ENCODE measurements at places on chromosomes 11 and 22. TPM values are rescaled to one million over a fixed set of nuclear protein-coding genes. Genes with fewer than 3 reads are reported as not detected.

ENTHD1 gene
- not detected for total RNA-seq

GRCh38 chr11:10857709-10858438 lies at the start of gene ZBED5:
ZBED5 (minus strand) TSS chr11:10858053; CDS start chr11:10854945, 3,108 bp downstream.
- peak; percentile 99 for DNase-seq

CDC42BPG gene
- 0.86 TPM for total RNA-seq

DNA sequence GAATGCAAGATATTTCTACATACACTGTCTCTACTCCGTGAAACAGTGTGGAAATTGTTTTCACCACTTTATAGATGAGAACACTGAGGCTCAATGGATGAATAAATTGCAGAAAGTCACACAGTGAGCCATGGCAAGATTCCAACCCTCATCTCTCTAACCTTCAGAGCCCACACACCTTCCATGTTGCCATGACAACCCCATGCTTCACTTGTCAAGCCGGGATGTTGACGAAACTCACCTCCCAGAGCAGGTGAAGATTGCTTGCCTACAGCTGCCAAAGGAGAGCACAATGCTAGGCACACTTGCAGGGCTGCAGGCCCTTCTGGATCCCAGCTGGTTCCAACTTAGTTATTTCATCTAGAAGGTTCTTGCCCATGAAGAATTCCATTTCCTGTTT lies 71.4 kb upstream of the SEZ6L start:
- DNase-seq, result no peak

DNA sequence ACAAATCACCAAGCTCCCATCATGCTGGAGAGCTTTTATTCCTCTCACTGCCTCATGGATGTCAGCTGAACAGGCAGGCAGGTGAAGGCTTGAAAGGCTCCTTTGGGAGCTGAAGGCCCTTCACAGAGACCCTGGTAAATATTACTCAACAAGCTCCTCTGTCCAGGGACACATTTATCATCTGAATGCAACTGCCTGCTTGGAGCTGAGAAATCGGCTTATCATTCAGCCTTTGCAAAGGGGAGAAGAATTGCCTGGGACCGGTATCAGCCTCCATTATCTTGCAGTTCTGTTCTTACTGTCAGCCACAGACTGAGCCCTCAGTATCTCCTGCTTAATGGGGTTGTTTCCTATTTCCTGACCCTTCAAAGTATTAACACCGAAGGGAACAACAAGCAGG lies 113.8 kb upstream of the PITPNB start:
- no peak for DNase-seq
